ENCODE measurements at places on chromosomes 7 and 10. TPM values are rescaled to one million over a fixed set of nuclear protein-coding genes. Genes with fewer than 3 reads are reported as not detected.

DNA sequence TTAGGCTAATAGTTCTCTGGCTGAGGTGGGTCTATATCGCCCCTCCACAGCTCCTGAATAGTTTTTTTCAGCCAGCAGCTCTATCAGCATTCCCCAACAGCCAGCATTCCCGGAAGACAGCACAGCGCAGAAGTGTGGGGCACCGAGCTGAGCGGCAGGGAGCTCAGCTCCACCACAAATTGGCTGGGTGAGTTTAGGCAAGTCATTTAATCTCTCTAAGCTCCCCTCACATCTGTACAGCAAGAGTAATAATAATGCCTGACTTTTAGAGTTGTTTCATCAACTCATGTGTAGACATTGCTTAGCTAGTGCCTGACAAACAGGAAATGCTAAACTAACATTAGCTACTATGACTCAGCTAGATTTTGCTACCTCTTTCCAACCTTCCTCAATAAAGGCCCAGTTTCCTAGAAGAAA, 247.9 kb upstream of the PTN start:
- peak; percentile 40 for DNase-seq

GRCh38 chr10:16901106-16901505, 83.9 kb upstream of the RSU1 start:
- no peak for DNase-seq

- DNase-seq = no peak
These were observed 155.6 kb upstream of the FAM13C start for GRCh38 chr10:59517996-59518395.

HYAL4 gene
- not detected for total RNA-seq

PON1 gene
- total RNA-seq = not detected

DNA sequence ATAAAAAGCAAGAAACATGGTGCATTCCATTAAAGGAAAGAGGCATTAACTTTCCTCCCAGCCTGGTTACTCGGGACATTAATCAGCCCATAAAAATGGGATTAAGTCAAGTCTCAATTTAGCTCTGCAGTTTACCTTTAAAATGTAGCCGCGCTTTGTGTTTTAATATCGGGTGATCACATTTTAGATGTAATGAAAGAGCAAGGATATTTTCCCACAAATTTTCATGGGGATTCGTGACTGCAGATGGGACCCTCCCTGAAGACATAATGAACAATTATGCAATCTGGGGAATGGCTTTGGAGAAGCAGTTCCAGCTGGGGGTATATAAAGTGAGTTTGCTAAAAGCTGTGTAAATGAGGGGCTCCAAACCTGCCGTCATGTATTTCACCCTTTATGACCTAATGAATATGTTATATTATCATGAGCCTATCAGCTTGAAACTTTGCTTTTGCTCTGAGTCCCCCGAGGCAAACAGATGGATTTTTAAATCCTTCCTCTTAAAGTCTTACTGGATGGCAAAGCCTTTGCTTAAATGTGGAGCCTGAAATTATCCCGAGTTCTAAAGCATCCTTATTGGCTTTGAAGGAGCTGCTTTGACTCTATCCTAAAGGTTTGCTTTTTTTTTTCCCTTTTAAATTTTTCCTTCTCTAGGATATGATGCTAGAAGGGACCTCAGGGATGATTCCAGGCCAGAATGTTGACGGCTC, 31.8 kb downstream of the BAMBI start:
- no peak for DNase-seq

GRCh38 chr10:6045314-6045848, 16.8 kb downstream of the IL2RA start:
- DNase-seq = no peak

GRCh38 chr10:43350156-43350555, 21.3 kb upstream of the FXYD4 start:
- DNase-seq = no peak

DNA sequence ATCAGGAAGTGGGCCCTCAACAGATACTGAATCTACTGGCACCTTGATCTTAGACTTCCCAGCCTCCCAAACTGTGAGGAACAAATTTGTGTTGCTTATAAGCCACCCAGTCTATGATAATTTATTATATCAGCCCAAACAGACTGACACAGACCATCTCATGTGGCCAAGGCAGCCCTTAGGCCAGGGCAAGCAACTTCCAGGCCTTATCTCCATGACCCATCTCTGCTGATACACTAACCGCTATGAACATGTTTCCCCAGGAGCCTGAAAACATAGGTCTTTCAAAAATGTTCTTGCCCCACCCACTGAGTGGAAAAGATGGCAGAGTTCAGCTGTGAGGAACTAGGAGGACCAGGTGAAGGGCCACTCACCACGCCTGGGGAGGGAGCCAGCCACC, 3.2 kb upstream of the BLOC1S2 start:
- DNase-seq = no peak

DNA sequence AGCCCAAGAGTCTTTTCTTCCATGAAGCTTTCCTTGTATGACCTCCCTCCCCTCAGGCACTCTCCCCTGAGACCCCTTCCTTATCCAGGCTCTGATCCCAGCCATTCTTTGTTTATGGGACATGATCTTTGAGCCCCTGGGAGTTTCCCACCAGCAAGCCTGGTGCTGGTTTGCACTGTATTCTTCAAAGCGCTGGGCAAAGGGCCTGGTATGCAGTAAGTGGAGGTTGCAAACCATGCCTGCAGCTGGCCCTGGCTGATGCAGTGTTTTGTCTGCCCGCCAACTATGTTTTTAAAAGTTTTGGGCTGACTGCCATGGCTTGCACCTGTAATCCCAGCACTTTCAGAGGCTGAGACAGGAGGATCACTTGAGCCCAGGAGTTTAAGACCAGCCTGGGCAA, 6.8 kb upstream of the NODAL start:
- DNase-seq = no peak

DNA sequence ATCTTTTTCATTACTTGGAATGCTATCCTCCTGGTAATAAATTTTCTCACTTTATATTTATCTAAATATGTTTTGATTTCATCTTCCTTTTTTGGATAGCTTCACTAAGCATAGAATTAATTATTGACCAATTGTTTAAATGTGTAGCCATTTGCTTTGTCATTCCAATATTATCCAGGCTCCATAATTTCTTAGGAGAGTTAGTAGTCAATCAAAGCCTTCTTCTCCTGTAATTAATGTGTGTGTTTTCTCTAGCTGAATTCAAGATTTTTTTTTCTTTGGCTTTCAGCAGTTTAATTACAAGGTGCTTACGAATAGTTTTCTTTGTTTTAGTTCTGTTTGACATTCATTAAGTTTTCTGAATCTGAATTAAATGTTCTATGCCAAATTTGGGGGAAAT, 545.9 kb upstream of the CELF2 start:
- DNase-seq = no peak

Measured in epithelial cell of proximal tubule (primary cell).